ENCODE measurements at places on chromosomes 11 and 22.

- no peak for DNase-seq
These were observed 827 bp downstream of the GSC2 start for GRCh38 chr22:19149047-19149883.

- DNase-seq: peak; percentile 66
These were observed 66.2 kb upstream of the NECTIN1 start for GRCh38 chr11:119795231-119795630.

GRCh38 chr11:78365381-78365792 lies 52.2 kb downstream of the GAB2 start:
- DNase-seq: no peak

- peak; percentile 15 for DNase-seq
These were observed 5.1 kb upstream of the SEPTIN5 start for GRCh38 chr22:19709063-19709769.

DNA sequence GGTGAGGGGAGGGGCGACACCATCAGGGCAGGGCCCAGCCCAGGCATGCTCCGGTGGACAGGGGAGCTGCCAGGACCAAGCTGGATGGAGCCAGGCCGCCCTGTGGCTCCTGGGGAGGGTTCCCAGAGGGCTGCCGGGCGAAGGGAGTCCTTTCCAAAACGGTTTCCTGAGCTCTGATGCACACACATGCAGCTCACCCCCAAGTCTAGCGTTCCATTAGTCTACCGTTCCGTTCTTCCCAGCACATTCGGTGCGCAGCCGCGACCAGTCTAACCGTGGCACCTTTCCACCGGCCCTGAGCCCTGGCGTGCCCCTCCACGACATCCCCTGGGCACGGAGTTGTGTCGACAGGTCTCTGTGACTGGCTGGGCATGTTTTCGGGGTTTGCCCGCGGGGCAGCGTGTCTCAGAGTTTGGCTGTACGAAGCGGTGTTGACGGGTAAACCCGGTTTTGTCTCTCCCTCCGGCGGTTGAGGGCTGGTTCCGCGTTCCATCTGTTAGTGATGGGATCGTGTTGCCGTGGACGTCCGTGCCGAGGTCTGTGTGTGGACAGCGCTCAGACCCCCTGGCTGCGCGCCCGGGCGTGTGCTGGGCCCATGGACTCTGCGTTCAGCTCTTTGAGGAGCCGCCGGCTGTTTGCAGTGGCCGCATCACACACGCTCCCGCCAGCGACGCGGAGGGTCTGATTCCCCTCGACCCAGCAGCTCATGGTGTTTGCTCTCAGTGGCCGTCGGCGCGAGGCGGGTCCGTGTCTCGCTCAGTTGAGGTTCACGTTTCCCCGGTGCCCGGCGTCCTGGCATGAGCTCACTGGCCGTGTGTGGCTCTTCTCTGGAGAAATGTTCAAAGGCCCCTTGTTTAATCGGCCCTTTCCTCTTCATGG lies 121.2 kb downstream of the IGLL1 start:
- DNase-seq: peak; percentile 32

- DNase-seq: peak; percentile 79
These were observed 20.8 kb upstream of the TXNRD2 start for GRCh38 chr22:19962246-19962908.

DNA sequence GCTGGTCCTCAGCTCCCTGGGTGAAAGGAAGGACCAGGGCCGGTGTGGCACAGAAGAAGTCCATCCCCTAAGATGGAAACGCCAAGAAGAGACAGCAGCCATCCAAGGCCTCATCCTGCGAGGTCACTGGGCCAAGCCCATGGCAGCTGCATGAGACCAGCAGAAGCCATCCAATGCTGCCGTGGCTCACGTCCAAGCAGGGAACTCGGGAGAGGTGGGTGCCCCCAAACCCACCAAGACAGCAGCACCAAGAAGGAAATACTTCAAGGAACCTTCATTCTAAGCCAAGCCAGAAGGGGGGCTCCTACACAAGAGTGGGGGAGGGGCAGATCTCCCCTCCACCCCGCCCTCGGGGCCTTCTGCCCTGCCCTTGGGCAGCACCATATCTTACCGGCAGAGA lies 49.6 kb downstream of the IGSF9B start:
- peak; percentile 64 for DNase-seq

DNA sequence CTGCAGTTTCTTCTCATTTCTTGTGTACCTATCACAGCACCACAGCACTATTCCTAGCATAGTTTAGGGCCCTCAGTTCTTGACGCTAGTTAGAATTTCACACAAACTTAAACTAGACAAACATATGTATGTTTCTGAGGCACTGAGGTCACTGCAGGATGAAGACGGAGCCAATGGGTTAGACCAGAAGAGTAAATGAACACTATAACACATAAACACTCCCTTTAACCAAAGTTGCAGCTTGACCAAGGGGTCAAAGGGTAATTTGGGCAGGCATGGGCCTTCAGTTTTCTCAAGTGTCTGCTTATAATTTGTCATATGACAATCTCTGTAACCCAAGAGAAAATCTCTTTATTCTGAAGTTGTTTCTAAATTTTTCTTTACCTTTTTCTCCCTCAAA lies 12.9 kb upstream of the HBE1 start:
- DNase-seq: no peak

GRCh38 chr11:75537740-75538139 lies 12.0 kb upstream of the GDPD5 start:
- no peak for DNase-seq

DNA sequence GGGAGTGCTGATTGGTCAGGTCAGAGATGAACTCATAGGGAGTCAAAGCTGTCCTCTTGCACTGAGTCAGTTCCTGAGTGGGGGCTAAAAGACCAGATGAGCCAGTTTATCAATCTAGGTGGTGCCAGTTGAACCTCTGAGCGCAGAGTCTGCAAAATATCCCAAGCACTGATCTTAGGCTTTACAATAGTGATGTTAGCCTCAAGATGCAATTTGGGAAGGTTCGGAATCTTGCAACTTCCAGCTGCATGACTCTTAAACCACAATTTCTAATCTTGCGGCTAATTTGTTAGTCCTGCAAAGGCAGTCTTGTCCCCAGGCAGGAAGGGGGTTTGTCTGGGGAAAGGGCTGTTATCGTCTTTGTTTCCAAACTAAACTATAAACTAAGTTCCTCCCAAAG lies 92.3 kb upstream of the PARVA start:
- no peak for DNase-seq

- no peak for DNase-seq
These were observed 128 bp downstream of the TAF10 start for GRCh38 chr11:6611963-6612212.

GRCh38 chr11:32426819-32427615 lies 8.3 kb downstream of the WT1 start:
- no peak for DNase-seq

- DNase-seq: no peak
These were observed 20.8 kb downstream of the BBOX1 start for GRCh38 chr11:27061461-27061821.

GRCh38 chr11:103494491-103494890 lies 385.3 kb downstream of the DYNC2H1 start:
- no peak for DNase-seq

- DNase-seq: no peak
These were observed 846.2 kb upstream of the API5 start for GRCh38 chr11:42465623-42466022.

- DNase-seq: no peak
These were observed 6.5 kb downstream of the OR4D6 start for GRCh38 chr11:59463190-59463641.

GRCh38 chr11:92843455-92843854 lies 126.0 kb upstream of the MTNR1B start:
- DNase-seq: no peak

DNA sequence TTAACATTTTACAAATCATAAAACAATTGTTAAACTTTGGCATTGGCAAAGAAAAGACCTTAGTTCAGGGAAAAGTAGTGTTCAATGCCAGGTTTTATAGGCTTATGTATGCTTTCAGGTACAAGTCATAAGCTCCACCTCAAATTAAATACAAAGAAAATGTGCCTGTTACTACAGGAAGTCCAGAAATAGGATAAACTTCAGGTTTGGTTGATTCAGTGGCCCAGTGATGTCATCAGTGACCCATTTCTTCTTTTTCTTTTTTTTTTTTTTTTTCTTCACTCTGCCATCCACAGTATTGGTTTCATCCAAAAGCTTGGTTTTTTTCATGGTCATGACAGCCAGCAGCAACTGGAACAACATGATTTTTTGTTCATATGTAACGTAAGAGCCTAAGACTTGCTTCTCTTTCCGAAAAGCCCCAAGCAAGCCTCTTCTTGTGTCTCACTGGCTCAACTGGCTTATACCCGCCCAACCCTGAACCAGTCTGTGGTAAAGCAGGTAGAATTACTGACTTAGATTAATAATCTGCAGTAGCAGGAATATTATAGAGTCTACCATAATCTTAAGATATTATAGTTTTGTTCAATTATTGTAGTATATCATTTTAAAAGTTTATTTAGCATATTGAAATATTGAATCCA lies 46.2 kb downstream of the TTC17 start:
- DNase-seq: no peak

GRCh38 chr11:112453601-112454577 lies 193.2 kb upstream of the PLET1 start:
- DNase-seq: no peak

DNA sequence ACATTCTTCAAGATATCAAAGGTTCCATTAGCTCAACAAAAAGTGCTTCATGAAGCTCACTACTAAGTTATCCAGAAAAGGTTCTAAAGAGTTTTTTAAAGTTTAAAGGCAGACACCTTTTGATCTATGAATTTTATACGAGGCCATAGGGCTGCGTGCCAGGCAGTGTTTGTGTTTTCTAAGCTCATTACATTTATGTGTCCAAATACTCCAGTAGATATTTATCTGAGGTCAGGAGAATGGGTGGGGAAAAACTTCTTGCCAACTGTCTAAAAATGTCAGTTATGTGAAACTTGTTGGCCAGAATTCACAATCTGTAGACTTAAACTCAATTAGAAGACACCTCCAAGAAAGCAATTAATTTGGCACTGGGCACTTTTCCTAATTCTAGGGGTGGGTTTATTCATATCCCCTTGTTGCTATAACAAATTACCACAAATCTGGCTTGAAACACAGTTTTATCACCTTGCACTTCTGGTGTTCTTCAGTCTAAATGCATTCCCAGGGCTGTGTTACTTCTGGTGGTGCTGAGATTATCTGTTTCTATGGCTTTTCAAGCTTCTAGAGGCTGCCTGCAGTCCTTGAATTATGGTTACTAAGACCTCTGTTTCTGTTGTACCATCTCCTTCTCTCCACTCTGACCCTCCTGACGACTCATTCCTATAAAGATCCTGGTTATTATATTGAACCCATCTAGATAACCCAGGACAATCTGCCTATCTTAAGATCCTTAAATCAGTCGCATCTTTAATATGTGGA lies 1030.4 kb upstream of the CNTN5 start:
- no peak for DNase-seq

- no peak for DNase-seq
These were observed 17.0 kb upstream of the DNAJB7 start for GRCh38 chr22:40878922-40879321.

GRCh38 chr11:119723952-119724325 lies 5.1 kb downstream of the NECTIN1 start:
- DNase-seq: no peak

DNA sequence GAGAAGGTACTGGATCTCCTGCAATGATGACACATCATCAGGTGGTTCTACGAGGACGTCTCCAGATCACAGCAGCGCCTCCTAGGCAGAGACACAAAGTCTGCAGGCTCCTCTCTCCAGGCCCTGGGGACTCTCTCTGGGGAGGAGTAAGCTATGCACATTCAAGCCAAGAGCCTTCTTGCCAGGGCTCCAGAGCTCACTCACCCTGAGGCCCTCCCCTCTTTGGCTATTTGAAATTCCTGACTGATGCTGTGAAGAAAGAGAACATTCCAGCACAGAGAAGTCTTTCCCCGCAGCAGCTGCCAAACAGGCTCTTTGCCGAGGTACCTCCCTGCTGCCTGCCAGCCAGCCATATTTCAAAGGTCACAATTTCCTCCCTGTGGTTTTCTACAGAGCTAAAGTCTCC lies 204.9 kb downstream of the CSNK2A3 start:
- no peak for DNase-seq

DNA sequence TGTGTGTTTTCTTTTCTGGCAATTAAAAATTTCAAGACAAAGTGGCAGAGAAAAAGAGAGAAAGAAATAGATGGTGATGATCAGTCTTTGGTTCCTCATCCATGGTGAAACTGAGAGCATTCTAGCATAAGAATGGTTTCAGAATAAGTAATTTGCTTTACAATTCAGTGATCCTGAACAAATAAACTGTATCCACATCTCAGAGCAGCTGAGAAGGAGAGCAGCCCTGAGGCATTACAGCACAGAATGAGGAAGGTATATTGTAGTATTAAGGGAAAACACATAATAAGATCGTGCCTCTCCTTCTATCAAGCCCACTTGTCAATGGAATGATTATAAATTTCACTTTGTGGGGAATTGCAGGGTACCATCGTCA lies 17.4 kb downstream of the LUZP2 start:
- DNase-seq: no peak

DNA sequence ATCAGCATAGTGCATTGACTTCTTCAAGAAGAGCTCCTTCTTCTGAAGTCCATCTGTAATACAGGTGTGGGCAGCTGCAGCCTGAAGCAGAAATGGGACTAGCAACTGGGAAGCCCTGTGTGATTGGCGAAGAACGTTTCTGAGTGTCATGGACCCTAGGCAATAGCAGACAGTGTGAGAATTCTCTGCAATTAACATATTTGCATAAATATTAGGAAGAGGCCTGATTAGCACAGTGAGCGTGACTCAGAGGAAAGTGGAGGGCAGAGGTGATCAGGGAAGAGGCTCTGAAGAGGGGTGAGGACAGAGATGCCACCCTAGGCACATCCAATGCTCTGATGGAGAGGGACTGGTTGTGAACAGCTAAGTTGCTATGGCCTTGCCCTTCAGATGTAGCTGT lies 171.2 kb upstream of the ZBED5 start:
- DNase-seq: no peak

GRCh38 chr11:126129727-126130671 lies 67.3 kb upstream of the CDON start:
- DNase-seq: no peak

- DNase-seq: no peak
These were observed 101.0 kb downstream of the PDE2A start for GRCh38 chr11:72573072-72573854.

GRCh38 chr22:44147821-44148574 lies 32.7 kb upstream of the PARVG start:
- peak; percentile 56 for DNase-seq
